NCI-H2107 (cell line): ENCODE measurements at places on chromosomes 12 and 14.

DNA sequence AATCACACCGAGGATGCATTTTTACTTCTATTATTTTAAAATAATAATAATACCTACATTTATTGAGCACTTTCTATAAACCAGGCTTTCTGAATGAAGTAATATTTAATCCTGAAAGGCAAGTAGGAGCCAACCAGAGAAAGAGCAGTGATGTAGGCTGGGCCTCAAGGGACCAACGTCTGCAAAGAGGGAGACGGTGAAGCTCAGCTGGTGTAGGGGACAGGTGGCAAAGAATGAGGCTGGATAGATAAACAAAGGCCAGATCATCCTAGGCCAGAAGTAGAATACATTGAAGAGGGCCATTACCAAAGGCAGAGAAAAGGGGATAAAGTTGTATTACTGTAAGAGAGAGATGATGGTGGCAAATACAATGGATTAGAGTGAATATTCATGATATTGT, 810 bp upstream of the TMBIM4 start:
- DNase-seq = no peak

DNA sequence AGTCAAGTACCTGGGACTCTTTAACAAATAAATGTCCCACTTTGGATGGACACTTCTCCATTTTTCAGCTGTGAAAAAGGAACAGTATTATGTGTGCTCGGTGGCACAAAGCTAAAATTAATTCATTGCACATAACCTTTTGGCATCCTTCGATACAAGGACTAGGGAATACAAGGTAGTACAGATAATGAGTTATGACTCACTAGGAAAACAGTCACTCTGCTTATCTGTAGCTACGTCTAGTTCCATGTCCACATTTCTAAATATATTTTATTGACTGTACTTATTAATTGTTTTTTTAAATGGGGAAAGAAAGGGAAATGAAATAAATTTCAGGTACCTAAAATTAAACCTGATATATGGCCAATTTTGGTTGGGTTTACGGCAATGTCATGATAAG, 35.2 kb upstream of the RIC8B start:
- DNase-seq = no peak

DNA sequence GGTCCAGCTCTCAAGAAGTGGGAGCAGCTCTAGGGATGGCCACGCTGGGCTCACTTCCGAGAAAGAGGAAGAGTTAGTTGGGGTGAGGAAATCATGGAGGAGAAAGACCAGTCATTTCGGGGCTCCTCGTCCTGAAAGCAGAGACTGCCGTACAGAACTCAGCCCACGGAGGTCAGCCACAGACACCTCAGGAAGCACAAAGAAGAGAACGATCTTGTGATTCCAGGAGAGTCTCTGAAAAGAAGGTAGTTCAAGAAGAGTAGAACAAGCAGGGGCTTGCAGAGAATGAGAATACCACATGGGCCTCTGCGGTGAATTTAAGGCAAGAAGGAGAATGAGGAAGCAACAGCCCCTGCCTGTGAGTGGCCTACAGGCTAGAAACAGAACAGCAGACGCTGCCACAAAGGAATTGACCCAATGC, 311.9 kb downstream of the CACNA1C start:
- no peak for DNase-seq

GRCh38 chr12:24138041-24138440, 188.6 kb upstream of the SOX5 start:
- DNase-seq = no peak

GRCh38 chr14:60594062-60594461, 55.2 kb downstream of the SIX1 start:
- no peak for DNase-seq

- no peak for DNase-seq
Measured at GRCh38 chr12:20206410-20206809, 161.9 kb upstream of the PDE3A start.

DNA sequence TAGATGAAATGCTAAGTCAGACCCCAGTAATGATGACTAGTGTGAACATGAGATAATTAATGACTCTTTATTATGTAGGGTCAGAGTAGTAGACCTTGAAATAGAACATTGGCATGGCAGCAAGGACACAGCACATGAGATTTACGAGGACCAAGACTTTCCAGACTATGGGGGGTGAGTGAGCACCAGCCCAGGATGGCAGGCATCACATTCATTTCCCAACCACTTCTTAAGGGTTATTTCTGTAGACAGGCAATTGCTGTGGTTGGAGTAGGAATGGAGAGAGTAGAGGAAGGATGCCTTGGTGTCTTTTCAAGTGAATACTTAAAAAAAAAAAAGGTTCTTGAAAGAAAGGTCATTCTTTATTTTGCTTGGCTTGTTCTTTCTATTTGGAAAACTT, 189.4 kb upstream of the DYRK2 start:
- no peak for DNase-seq

- DNase-seq = no peak
Measured at GRCh38 chr14:100893760-100894159, 9.8 kb downstream of the RTL1 start.

DNA sequence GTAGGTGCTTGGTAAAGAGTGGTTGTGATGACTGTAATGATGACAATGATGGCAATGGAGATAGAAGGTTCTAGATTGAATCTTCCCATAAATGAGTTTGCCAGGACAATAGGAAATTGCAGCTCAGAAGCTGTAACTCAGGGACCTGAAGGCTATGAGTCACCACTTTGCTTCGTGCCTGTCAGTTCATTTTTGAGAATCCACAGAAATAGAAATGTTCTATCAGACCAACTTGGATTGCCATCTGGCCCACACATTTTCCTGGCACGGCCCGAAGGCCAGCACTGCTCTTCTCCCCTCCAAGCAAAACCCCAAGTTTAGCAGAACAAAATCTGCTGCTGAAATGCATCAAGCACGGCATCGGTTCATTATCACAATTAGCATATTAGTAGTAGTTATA, 1127.0 kb downstream of the BCL11B start:
- no peak for DNase-seq

DNA sequence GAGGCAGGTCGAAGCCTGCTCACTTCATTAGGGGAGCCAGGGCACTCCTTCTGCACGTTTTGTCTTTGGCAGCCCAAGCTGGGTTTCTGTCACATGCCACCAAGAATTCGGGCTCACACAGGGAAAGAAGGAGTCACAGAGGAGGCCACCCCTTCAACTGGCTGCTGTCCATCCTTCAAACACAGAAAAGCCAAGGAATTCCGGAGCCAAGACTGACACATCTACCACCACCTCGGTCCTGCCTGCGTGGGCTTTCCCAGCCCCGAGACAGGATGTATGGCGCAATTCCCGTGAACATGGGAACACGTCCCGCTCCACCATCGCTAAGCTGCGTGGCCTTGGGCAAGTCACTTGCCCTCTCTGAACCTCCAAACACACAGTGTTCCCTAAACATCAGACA, 70.4 kb downstream of the NCOR2 start:
- DNase-seq = no peak
